Breast epithelium (tissue), 4 donors: ENCODE measurements at places on chromosomes 3 and 15. TPM values are rescaled to one million over a fixed set of nuclear protein-coding genes. Genes with fewer than 3 reads are reported as not detected.

The TMIE gene
- not detected for total RNA-seq

The CHRNA7 gene
- total RNA-seq = 4.8 TPM

DNA sequence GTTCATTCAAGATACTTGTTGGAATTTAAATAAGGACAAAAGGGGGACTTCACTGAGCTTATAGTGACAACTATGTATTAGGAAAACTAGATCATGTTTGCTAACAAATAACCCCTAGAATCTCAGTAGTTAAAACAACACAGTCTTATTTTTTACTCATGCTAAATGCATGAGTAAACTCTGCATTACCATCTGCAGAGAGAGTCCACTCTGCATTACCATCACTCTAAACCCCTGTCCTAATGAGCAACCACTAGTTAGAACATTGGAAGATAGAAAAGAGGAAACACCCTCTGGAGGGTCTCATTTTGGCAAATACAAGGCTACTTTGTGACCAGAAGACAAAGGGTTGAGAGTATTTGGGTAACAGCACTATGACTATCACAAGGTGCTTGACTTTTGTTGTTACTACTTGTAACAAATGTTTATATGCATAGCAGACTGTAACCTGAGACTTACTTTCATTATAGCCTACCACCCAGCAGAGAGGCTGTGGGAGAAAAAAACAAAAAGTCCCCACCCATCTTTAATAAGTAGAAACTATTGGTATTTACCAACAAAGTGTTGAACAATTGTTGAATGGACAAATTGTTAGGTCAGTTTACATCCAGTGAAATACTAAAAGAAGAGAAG, 99.1 kb downstream of the OXSM start:
- H3K4me1 ChIP-seq = no peaks in the 10 kb centered on the region
- H3K36me3 ChIP-seq = no peaks in the 10 kb centered on the region
- no peak overlapping the region for H3K4me3 ChIP-seq
- H3K27ac ChIP-seq = no peak overlapping the region
- no peak for DNase-seq

DNA sequence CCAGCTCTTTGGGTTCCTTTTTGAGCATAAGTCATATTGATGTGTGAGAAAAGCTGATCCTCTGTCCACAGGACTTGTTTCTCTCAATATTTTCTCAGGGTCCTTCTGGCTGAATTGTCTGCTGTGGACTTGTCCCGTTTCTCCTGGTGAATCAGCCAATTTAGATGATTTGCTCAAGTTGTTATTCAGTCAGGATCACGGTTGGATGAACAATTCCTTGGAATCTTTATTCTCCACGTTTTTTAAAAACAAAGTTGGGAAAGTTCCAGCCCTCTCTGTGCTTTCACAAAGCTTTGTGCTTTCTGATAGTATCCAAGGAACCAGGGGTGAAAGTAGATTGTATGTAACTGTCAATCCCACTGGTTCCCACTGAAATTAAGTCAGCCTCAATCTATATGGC, 61.3 kb downstream of the LRRC3B start:
- no peak for DNase-seq
- no peaks in the 10 kb centered on the region for H3K36me3 ChIP-seq
- H3K27me3 ChIP-seq = no peaks in the 10 kb centered on the region
- no peak overlapping the region for H3K27ac ChIP-seq
- no peak overlapping the region for H3K4me3 ChIP-seq
- no peaks in the 10 kb centered on the region for H3K4me1 ChIP-seq

The SEC62 gene
- 101 TPM for total RNA-seq

The AADACL2 gene
- total RNA-seq = not detected

- no peak overlapping the region for H3K4me3 ChIP-seq
- DNase-seq = no peak
- H3K27me3 ChIP-seq = no peaks in the 10 kb centered on the region
- H3K36me3 ChIP-seq = no peaks in the 10 kb centered on the region
These were observed 51.9 kb downstream of the ARHGAP31 start for GRCh38 chr3:119346076-119346496.
